ENCODE measurements at places on chromosomes 13 and 19. TPM values are rescaled to one million over a fixed set of nuclear protein-coding genes. Genes with fewer than 3 reads are reported as not detected.

Gene MISP
- under 0.01 TPM for total RNA-seq

Gene TRIP10
- total RNA-seq: 57.6 TPM

Gene PCDH20
- not detected for total RNA-seq

Gene ZNF175
- total RNA-seq: 8.7 TPM

Gene ZNF524
- total RNA-seq: 21.0 TPM

Gene NDUFA3
- 25.1 TPM for total RNA-seq

Gene CATSPERD
- total RNA-seq: not detected

Gene TNPO2
- total RNA-seq: 50.0 TPM

Gene ETV2
- 0.44 TPM for total RNA-seq

Gene C19orf73
- 0.99 TPM for total RNA-seq

Gene SLC25A15
- total RNA-seq: 14.1 TPM

Gene EID2
- 15.2 TPM for total RNA-seq

Gene MBD3L2
- not detected for total RNA-seq

Gene MUC16
- total RNA-seq: not detected

Gene GRIN2D
- 0.33 TPM for total RNA-seq

Gene URAD
- not detected for total RNA-seq

Gene PABPC3
- 0.15 TPM for total RNA-seq

Gene PSG6
- total RNA-seq: 1.0 TPM

Gene ZNF497
- total RNA-seq: 0.87 TPM

Gene APC2
- 0.83 TPM for total RNA-seq

Gene MYADM
- 9.3 TPM for total RNA-seq

Gene IZUMO2
- total RNA-seq: not detected

Gene GPR4
- total RNA-seq: 0.73 TPM

Gene SH2D3A
- 0.15 TPM for total RNA-seq

Gene TPTE2
- total RNA-seq: not detected

Gene ANKRD24
- 1.0 TPM for total RNA-seq

Gene POLD1
- total RNA-seq: 45.8 TPM

Measured in smooth muscle cell of trachea (primary cell).